Amygdala (tissue), 56 donors: ENCODE measurements at places on chromosomes 6 and 20.
A peak's percentile ranks its signal among the peaks of the same experiment; 100 is the strongest.

DNA sequence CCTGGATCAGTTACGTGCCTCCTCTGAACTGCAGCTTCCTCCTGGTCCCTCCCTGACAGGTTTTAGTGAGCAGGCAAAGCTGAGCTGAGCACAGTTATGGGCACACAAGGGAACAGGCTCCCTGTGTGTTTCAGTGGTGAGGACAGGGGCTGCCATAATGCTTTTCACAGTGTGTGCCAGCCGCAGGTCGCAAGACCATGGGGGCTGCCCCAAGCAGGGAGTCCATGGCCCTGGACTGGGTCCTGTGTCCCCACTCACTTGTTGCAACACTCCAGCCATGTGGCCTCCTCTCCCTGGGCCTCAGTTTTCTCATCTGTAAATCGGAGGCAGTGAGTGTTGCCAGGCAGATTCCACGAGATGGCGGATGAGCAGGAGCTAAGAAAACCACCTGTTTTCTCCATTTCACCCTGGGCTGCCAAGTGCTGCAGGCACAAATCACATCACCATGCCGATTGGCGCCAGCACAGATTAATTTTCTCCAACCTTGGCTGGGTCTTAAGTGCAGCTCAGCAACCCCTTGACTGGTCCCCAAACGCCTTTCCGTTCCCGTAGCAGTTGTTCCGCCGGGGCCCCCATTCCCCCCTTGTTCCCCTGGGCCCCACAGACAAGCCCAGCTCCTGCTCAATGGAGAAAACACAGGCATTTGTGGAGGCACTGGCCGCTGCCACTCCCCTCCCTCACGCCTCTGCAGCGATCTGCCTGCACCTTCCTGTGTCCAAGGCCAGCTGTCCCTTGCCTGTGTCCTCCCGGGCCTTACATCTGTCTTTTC, 57.1 kb upstream of the NNAT start:
- DNase-seq: no peak

- no peak for DNase-seq
Measured at GRCh38 chr6:153787341-153787606, 251.8 kb upstream of the OPRM1 start.

DNA sequence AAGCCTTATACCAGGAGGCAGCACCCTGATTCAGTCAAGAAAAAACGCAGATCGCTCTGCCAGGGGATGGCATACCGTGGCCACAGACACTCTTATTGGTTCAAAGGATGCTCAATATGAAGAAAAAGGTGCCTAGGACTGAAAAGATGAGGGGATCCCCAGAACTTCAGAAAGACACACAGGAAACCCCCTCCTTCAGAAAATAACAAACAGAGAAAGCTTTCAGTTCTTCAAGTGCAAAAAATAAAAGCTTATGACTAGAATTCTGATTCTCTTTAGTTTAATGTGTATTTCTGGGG, 17.7 kb upstream of the MYB start:
- DNase-seq: no peak

- DNase-seq: peak; percentile 79
Measured at GRCh38 chr20:38581013-38581412, at the start of gene ADIG. Gene ADIG (plus strand): TSS chr20:38581197. CDS start chr20:38581251, 54 bp downstream.

DNA sequence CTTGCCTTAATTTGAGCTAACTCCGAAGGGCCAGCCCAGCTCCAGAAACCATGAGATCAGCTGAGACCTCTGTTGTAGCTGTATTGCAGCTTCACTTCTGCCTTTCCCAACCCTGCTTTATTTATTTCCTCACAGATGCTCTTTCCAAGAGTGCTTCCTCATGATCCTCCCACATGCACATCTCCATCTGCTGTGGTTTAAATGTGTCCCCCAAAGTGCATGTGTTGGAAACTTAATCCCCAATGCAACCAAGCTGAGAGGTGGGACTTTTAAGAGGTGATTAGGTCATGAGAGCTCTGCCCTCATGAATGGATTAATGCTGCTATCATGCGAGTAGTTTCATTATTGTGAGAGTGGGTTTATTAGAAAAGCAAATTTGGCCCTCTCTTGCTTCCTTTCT, 164.4 kb upstream of the TAB2 start:
- DNase-seq: no peak

GRCh38 chr20:57630061-57630460, 9.8 kb upstream of the ZBP1 start:
- DNase-seq: no peak
